ENCODE measurements at places on chromosomes 7 and 10.

DNA sequence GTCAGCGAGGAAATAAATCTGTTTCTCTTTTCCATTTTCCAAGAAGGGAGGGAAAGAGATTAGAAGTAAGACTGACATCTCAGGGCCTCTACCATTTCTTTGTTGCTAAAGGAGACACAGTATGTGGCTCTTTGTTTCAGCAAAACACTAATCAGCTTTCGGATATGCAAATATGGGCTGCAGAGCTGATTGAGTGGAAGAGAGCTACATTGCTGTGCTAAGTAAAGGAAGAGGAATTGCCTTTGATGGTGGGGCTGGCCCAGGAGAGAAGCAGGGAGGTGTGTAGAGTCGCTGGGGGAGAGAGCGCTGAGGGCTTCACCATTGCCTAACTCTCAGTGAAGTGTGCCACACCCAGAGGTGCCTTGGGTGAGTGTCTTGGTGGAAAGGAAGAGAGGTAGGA, 284.8 kb downstream of the SDK1 start:
- no peak for DNase-seq

DNA sequence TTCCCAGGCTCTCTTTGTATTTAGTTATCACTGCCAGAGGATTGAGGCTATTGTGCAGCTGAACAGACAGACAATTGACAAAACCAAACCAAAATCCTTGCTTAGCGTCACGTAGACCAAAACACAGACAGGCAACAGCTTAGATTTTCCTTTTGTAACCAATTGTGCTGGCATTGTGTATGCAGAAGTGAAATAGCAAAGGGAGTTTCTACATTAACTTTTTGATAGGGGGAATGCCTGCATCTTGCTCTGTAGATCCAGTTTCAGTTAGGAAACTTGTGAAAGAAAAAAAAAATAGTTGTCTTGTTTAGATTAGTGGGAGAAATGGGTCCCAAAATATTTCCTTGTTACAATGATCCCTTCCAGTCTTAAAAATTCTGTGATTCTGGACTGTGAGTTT, 333.8 kb downstream of the BBS9 start:
- no peak for DNase-seq

- no peak for DNase-seq
These were observed 165.4 kb downstream of the GLI3 start for GRCh38 chr7:42071372-42072261.

GRCh38 chr7:94389381-94389780, 5.3 kb upstream of the COL1A2 start:
- no peak for DNase-seq

DNA sequence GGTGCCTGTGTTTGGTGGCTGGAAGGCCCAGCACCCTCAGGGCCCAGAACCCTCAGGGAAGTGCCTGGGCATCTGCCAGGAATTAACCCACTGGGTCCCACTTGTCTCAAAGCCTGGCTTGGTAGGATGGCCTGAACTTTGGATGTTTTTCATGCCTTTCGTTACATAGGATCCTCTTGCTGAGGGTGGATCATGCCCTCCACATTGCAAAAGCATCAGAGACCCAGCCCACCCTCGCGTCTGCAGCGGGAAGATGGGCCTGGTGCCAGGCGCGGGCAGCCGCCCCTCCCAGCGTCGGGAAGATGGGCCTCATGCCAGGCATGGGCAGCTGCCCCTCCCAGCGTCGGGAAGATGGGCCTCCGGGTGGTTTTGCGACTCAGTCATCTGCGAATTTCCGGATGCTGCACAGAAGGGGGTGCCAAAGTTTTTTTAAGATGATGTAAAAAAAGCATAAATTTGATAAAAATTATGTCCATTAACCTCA, 51.9 kb upstream of the PRKAR1B start:
- DNase-seq: no peak

- DNase-seq: no peak
These were observed 439.6 kb downstream of the GRID1 start for GRCh38 chr10:85926986-85927385.

- DNase-seq: no peak
These were observed 66.9 kb downstream of the NXPH1 start for GRCh38 chr7:8500286-8500685.

DNA sequence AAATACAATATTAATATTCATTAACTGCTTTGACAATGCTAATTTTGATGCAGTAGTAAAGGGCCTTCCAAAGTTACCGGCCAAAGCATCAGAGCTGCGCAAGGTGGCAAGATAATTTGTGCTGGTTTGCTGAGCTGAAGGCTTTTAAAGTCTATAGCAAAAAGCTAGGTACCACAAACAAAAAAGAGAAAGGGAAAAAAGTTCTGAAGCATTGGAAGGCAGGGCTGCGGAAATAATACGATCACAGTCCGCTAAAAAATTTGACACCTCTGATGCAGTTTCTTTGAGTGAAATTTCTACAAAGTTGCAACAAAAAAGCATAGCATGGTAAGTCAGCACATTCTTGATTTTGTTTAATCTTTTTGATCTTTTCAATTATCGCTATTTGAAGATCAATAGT, 175.6 kb downstream of the TCF7L2 start:
- no peak for DNase-seq

DNA sequence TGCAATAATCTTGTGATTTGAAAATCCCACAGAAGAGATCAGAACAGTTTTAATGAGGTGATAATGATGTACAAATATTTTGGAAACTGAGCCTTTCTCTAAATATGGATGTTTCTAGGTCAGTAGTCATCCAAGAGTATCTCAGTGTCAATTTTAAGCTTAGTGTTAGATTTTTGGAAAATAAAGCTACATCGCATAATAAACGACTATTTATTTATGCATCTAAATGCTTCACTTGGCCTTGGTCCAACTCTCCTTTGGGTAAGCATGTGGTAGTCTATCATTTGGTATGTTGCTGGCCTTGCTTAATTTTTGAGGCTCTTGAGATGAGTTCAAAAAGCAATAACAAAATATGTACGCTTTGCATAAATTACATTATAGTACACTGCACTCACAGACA, 5.4 kb upstream of the PPP1R9A start:
- no peak for DNase-seq
